ENCODE measurements at places on chromosomes 5 and 9. TPM values are rescaled to one million over a fixed set of nuclear protein-coding genes. Genes with fewer than 3 reads are reported as not detected.

STKLD1 gene
- not detected for total RNA-seq

MUSK gene
- total RNA-seq: not detected

DOCK8 gene
- 6.7 TPM for total RNA-seq

PCDHGA10 gene
- 2.4 TPM for total RNA-seq

PRXL2C gene
- total RNA-seq: 24.7 TPM

GRCh38 chr9:3446313-3446712 lies 79.5 kb downstream of the RFX3 start:
- H3K4me1 ChIP-seq: no peaks in the 10 kb centered on the region
- no peak overlapping the region for H3K27ac ChIP-seq
- H3K27me3 ChIP-seq: no peaks in the 10 kb centered on the region
- H3K36me3 ChIP-seq: no peaks in the 10 kb centered on the region
- H3K4me3 ChIP-seq: no peak overlapping the region

GRCh38 chr9:116806075-116806474 lies 119.0 kb downstream of the TRIM32 start:
- no peaks in the 10 kb centered on the region for H3K36me3 ChIP-seq
- H3K4me3 ChIP-seq: no peak overlapping the region
- no peak for DNase-seq
- H3K27me3 ChIP-seq: no peaks in the 10 kb centered on the region

GRCh38 chr9:112065806-112066606 lies 109.1 kb downstream of the SUSD1 start:
- H3K4me1 ChIP-seq: no peaks in the 10 kb centered on the region
- H3K4me3 ChIP-seq: no peak overlapping the region
- no peaks in the 10 kb centered on the region for H3K27me3 ChIP-seq
- DNase-seq: no peak
- no peak overlapping the region for H3K27ac ChIP-seq

- no peaks in the 10 kb centered on the region for H3K4me1 ChIP-seq
- H3K4me3 ChIP-seq: no peak overlapping the region
- no peak for DNase-seq
Observed at GRCh38 chr5:139105621-139106071, 92.5 kb downstream of the SIL1 start.

DNA sequence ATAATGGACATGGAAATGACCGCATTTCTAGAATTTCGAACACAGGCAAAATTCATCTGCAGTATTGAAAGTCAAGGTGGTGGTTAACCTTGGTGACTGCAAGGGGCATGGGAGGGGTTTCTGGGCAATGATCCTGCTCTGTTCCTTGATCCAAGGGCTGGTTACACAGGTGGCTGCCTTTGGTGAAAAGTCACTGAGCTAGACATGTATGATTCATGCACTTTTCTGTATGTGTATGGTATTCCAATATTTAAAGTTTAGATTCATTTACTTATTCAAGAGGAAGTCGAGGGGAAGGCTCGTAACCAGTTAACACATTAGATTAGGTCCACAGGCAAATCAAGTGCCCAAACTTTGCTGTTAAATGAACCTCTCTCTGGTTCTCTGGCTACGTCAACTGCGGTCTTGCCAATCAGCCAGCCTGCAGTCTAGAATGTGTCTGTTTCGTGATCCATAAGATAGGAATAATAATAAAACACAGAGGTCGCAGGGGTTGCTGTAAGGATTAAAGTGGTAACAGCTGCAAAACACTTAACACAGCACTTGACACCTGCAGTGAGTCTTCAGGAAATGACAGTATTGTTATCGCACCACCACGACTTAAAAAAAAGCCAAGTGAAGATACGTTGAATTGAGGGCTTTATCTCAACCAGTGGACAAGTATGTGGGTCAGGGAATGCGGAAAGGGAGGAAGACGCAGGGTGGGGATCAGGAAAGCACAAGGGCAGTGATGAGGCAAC lies 92.5 kb downstream of the TLE1 start:
- no peaks in the 10 kb centered on the region for H3K27me3 ChIP-seq
- H3K36me3 ChIP-seq: no peaks in the 10 kb centered on the region
- no peaks in the 10 kb centered on the region for H3K4me1 ChIP-seq
- H3K27ac ChIP-seq: no peak overlapping the region

GRCh38 chr5:114660791-114661190 lies 298.9 kb downstream of the KCNN2 start:
- no peaks in the 10 kb centered on the region for H3K4me1 ChIP-seq
- H3K27ac ChIP-seq: no peak overlapping the region
- H3K4me3 ChIP-seq: no peak overlapping the region
- H3K27me3 ChIP-seq: no peaks in the 10 kb centered on the region
- DNase-seq: no peak

GRCh38 chr9:70408393-70409040 lies 5.9 kb downstream of the KLF9 start:
- no peaks in the 10 kb centered on the region for H3K36me3 ChIP-seq
- H3K4me3 ChIP-seq: peak overlapping the region; percentile 9
- DNase-seq: no peak

GRCh38 chr9:132135456-132135855 lies 26.4 kb upstream of the NTNG2 start:
- H3K36me3 ChIP-seq: no peaks in the 10 kb centered on the region
- no peaks in the 10 kb centered on the region for H3K4me1 ChIP-seq
- no peak overlapping the region for H3K4me3 ChIP-seq
- DNase-seq: no peak
- H3K27me3 ChIP-seq: peaks cover 6% of the 10 kb centered on the region

GRCh38 chr5:170503990-170504596 lies at the start of gene KCNIP1:
Gene KCNIP1 (plus strand): TSS chr5:170504020.
- no peaks in the 10 kb centered on the region for H3K27me3 ChIP-seq
- H3K36me3 ChIP-seq: no peaks in the 10 kb centered on the region
- no peak for DNase-seq
- no peaks in the 10 kb centered on the region for H3K4me1 ChIP-seq
- no peak within 1 kb of the TSS for H3K4me3 ChIP-seq

DNA sequence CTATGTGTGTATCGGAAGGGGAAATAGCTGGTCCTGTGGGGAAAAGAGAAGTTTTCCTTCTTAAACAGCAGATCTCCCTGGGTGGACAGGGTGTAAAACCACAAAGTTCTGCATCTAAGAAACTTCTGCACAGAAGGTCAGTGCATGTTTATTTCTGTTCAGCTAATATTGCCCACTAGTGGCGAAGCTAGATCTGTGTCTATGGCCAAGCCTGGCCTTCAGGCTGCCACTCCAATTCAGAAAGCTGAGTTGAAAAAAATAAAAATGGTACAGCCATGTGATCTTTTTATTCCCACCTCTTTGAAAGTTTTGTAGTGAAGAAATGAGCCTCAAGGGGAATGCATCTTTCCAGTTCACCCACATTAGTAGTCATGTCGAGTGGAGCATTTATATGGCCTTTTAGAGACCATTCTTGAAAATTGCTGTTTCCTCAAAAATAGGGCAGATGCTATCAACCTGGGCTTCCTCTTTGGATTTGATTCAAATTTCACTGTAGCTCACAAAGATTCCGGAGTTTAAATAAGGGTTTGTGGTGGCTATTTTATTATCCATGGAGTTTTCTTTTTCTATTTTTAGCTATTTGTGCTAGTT lies 488.0 kb downstream of the PRELID2 start:
- H3K4me3 ChIP-seq: no peak overlapping the region
- no peak for DNase-seq
- H3K4me1 ChIP-seq: no peaks in the 10 kb centered on the region
- H3K27me3 ChIP-seq: no peaks in the 10 kb centered on the region
- no peak overlapping the region for H3K27ac ChIP-seq
- H3K36me3 ChIP-seq: no peaks in the 10 kb centered on the region

DNA sequence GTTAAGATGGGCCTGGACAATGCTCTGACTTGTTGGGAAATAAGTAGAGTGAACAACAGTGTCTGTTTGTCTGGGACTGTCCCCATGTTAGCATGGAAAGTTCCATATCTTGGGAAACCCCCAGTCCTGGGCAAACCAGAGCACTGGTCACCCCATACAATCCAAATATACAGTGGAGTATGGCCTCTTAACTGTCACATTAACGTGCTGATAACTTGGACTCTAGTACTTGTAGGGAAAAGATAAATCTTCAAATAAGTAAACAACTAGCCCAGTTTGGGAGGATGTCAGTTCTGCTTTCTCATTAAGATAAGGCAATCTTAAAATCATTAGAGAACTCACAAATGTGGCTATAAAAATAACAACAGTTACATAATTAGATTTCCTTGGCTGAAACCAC lies 47.6 kb upstream of the JAK2 start:
- H3K4me1 ChIP-seq: peaks cover 4% of the 10 kb centered on the region
- no peak for DNase-seq
- no peaks in the 10 kb centered on the region for H3K27me3 ChIP-seq
- no peaks in the 10 kb centered on the region for H3K36me3 ChIP-seq

GRCh38 chr9:126151031-126151685 lies 175.5 kb upstream of the MVB12B start:
- H3K36me3 ChIP-seq: no peaks in the 10 kb centered on the region
- H3K27ac ChIP-seq: no peak overlapping the region
- no peaks in the 10 kb centered on the region for H3K4me1 ChIP-seq

Measured in uterus (tissue), 4 donors.